ENCODE measurements at places on chromosomes 7 and 10.

DNA sequence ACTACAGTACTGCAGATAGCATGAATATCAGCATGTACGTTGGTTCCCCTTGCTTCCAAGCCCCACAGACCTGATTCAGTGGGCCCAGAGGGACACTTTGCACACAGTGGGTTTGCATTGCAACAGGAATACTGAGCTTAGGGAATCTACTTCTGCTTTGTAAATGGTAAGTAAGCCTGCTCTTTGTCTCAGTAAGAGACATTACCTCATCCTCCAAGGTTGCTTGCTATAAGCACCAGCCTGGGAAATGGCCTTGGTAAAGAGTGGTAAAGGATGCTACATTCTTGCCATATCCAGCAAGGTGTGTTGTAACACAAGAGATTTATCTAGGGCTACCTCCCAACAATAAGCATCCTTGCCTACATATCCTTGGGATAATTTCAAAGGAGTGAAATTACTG, 730.5 kb downstream of the INHBA start:
- H3K4me3 ChIP-seq: no peak overlapping the region
- H3K36me3 ChIP-seq: no peaks in the 10 kb centered on the region
- no peak overlapping the region for H3K27ac ChIP-seq
- no peak for DNase-seq
- H3K4me1 ChIP-seq: no peaks in the 10 kb centered on the region

DNA sequence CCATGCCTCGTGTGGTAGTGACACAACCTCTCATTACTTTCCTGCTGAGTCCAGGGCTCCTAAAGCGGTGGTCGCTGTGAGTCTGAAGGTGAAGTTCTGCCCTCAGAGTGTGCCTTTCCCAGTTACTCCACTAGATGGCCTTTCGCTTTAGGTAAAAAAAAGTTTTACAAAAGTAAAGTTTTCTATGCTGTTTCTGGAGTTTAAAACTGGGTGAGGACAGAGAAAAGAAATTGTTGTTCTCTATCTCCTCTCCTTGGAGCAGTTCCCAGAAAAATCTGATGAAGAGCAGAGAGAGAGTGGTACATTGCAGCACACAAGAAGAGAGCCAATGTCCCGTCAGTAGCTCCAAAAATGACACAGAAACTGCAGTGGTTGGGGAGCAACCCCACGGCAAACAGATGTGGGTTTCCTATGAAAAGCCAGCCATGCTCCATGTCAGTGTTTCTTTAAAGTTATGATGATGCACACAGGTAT, 257.1 kb downstream of the GLI3 start:
- H3K27ac ChIP-seq: no peak overlapping the region
- H3K4me3 ChIP-seq: no peak overlapping the region
- H3K27me3 ChIP-seq: no peaks in the 10 kb centered on the region
- no peaks in the 10 kb centered on the region for H3K36me3 ChIP-seq
- no peak for DNase-seq

GRCh38 chr10:70772627-70773026, 12.6 kb downstream of the TBATA start:
- no peaks in the 10 kb centered on the region for H3K27me3 ChIP-seq
- H3K4me3 ChIP-seq: no peak overlapping the region
- H3K27ac ChIP-seq: no peak overlapping the region
- peaks cover 15% of the 10 kb centered on the region for H3K4me1 ChIP-seq

DNA sequence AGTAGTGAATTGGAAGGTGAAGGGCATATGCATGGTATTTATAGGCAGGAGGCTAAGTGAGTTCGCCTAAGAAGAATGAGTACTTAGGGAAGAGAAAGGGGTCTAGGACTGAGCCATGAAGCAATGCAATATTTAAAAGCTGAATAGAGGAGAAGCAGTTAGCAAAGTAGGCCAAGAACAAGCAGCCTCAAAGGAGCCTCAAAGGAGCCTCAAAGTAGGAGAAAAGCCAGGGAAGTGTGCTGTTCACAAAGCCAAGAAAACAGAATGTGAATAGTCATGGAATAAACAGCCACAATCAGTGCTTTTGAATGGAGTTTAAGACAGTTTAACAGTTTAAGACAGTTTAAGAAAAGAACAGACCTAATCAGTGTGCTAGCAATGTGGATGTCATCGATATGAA, 762.0 kb downstream of the SORCS1 start:
- no peak overlapping the region for H3K4me3 ChIP-seq
- no peak overlapping the region for H3K27ac ChIP-seq
- no peaks in the 10 kb centered on the region for H3K27me3 ChIP-seq
- no peaks in the 10 kb centered on the region for H3K4me1 ChIP-seq

DNA sequence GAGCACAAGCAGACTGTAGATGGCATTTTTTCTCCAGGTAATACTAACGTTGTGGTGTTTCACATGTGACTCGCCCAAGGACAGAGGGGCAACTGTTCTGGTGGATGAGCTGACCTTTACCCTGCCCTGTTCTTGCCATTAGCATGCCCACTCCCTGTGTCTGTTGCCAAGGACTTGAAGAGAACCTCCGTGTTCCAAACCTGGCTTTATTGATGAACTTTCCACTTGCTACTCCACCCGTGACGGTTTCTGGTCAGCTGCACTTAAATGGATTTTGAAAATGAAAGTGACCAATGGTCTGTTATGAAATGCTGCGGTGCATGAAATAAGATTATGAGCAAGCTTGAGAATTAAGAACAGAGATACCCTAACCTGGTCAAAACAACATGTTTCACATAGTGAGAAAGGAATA, 30.4 kb downstream of the LRRC4 start:
- H3K36me3 ChIP-seq: no peaks in the 10 kb centered on the region
- H3K4me3 ChIP-seq: peak overlapping the region; percentile 4
- peak overlapping the region; percentile 44 for H3K27ac ChIP-seq

DNA sequence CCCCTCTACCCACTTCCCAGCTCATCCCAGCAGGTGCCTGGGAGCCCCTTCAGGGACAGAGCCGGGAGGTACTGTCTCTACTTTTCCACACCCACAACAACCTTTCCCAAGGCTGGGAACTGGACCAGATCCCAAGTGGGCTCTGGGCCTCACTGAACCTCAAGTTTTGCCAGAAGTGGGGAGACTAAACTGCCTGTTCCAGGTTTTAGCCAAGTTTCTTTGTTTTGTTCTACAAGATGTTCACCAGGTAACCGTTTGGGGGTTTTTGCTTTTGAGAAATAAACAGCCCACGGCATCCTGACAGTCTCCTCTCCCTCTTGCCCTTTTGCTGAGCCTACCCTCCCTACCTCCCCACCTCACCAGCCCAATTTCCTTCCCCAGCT, 10.6 kb upstream of the EMX2 start:
- no peak for DNase-seq
- no peaks in the 10 kb centered on the region for H3K36me3 ChIP-seq
- peaks cover 42% of the 10 kb centered on the region for H3K27me3 ChIP-seq
- no peaks in the 10 kb centered on the region for H3K4me1 ChIP-seq
- H3K4me3 ChIP-seq: no peak overlapping the region

- H3K36me3 ChIP-seq: no peaks in the 10 kb centered on the region
- H3K4me3 ChIP-seq: peak overlapping the region; percentile 3
- peaks cover 3% of the 10 kb centered on the region for H3K4me1 ChIP-seq
- no peak overlapping the region for H3K27ac ChIP-seq
- no peak for DNase-seq
These were observed 74.6 kb upstream of the EGFR start for GRCh38 chr7:54944179-54944578.

Data from kidney (tissue), 22 donors.